Neural crest cell (in vitro differentiated cells): ENCODE measurements at places on chromosomes 16 and 17. TPM values are rescaled to one million over a fixed set of nuclear protein-coding genes. Genes with fewer than 3 reads are reported as not detected.

DNA sequence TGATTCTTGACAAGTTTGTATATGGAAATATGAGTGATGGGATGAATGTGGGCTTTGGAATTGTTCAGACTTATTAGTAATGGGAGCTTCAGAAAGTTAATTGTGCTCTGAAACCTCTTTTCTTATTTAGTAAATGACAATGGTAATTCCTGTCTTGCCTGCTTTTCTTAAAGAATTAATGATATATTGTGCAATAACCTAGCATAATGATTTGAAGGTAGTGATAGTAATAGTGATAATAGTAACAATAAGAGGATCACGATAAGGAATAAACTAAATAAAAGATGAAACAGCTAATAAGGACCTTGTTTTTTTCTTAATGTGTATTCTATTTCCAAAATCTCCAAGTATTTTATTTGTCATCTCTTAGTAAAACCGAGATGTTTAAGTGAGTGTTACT, 245.0 kb upstream of the CPHXL start:
- no peaks in the 10 kb centered on the region for H3K36me3 ChIP-seq
- DNase-seq, result no peak
- peaks cover 13% of the 10 kb centered on the region for H3K27me3 ChIP-seq
- H3K4me1 ChIP-seq, result peaks cover under 1% of the 10 kb centered on the region

The FOXF1 gene
- not detected in 2 replicates for total RNA-seq

DNA sequence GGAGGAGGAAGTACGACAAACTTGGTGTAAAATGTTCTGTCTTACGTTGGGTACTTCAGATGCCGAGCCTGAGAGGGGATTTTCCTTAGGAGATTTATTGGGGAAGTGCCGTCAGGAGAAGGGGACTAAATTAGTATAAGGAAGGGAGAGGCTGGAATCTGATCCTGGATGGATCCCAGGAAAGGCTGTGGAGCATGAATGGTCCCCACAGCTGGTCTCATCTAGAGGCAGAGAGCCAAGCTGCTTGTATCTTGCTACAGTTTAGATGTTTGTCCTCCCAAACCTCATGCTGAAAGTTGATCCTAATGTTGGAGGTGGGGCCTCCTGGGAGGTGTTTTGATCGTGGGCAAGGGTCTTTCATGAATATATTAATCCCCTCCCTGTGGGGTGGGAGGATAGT, 798.4 kb upstream of the EEF2KMT start:
- no peak for DNase-seq
- no peak overlapping the region for H3K27ac ChIP-seq
- H3K4me3 ChIP-seq, result no peak overlapping the region
- no peaks in the 10 kb centered on the region for H3K36me3 ChIP-seq
- no peaks in the 10 kb centered on the region for H3K4me1 ChIP-seq

DNA sequence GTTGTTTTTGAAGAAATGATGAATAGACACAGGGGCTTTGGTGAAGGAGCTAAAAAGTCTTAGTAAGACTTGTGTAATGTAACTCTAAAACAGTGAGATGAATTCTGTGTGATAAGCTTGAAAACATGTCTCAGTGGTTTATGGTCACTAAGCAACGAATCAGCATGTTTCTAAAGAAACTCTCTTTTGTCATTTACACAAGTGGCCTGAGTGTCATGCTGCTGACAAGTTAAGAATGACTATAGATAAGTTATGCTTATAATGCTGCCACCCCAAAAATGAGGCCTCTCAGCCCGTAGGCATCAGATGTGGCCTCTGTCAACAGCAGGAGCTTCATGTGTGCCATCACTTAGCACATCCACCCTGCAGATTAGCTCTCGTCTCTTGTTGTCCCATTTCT, 8.7 kb downstream of the COX10 start:
- H3K27me3 ChIP-seq, result no peaks in the 10 kb centered on the region
- H3K27ac ChIP-seq, result no peak overlapping the region
- DNase-seq, result no peak
- H3K4me1 ChIP-seq, result peaks cover 4% of the 10 kb centered on the region

- no peak overlapping the region for H3K4me3 ChIP-seq
- peak overlapping the region; percentile 64 for H3K27ac ChIP-seq
Measured at GRCh38 chr16:30623536-30624283, 13.5 kb upstream of the ZNF689 start.

DNA sequence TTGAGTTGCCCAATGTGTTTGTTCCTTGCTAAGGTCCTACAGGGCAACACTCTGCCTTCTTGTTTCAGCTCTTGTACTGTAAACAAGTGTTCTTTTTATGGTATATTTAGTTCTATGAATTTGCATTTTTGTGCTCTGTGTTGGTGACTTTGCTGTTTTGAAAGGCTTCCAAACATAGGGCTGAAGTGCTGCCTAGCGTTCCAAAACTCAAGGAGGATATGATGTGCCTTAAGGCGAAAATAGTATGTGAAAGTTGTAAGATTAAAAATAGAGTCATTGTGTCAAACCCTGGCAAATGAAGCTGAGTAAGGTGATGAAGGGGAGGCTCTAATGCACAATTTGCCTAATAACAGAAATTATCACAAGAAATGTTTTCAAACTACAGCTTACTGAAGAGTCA, 372.7 kb upstream of the TOM1L1 start:
- H3K27ac ChIP-seq, result no peak overlapping the region

The RTN4RL1 gene
- total RNA-seq, result 0.36 and 0.47 TPM in 2 replicates

DNA sequence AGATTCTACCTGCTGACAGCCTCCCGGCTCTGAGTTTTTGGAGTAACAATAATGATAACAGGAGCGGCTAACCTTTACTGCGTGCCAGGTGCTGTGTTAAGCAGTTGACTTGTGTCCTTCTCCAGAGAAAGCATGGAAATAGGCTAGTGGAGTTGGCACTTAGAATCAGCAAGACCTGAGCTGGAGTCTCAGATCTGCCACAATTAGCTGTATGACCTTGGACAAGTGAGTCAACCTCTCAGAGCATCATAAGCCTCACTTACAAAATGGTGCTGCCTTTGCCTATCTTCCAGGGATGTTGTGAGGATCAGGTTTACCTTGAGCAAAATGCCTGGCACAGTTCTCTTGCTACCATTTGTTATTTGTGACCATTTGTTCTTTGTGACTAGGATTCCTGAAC, 32.1 kb upstream of the TEX2 start:
- no peak overlapping the region for H3K4me3 ChIP-seq
- no peak overlapping the region for H3K27ac ChIP-seq
- H3K36me3 ChIP-seq, result peaks cover 2% of the 10 kb centered on the region
- no peaks in the 10 kb centered on the region for H3K27me3 ChIP-seq
- no peaks in the 10 kb centered on the region for H3K4me1 ChIP-seq
- no peak for DNase-seq

The C17orf113 gene
- total RNA-seq, result 2.0 and 2.2 TPM in 2 replicates

The MAP2K6 gene
- total RNA-seq, result 45.4 and 48.4 TPM in 2 replicates

- peak; percentile 85 for DNase-seq
- peak overlapping the region; percentile 64 for H3K4me3 ChIP-seq
- peak overlapping the region; percentile 94 for H3K27ac ChIP-seq
- H3K36me3 ChIP-seq, result no peaks in the 10 kb centered on the region
- peaks cover 74% of the 10 kb centered on the region for H3K4me1 ChIP-seq
Measured at GRCh38 chr16:49696414-49697101, 159.4 kb downstream of the ZNF423 start.

The CYGB gene
- 8.6 and 8.7 TPM in 2 replicates for total RNA-seq

The TMED6 gene
- 0.56 and 0.82 TPM in 2 replicates for total RNA-seq

GRCh38 chr17:47244697-47245096, 8.9 kb upstream of the ITGB3 start:
- DNase-seq, result no peak
- H3K27me3 ChIP-seq, result peaks cover 21% of the 10 kb centered on the region
- H3K4me3 ChIP-seq, result no peak overlapping the region
- no peak overlapping the region for H3K27ac ChIP-seq

GRCh38 chr17:76551685-76552084, 11.8 kb downstream of the PRCD start:
- H3K4me1 ChIP-seq, result peaks cover 24% of the 10 kb centered on the region
- no peak overlapping the region for H3K4me3 ChIP-seq
- no peaks in the 10 kb centered on the region for H3K36me3 ChIP-seq
- no peak overlapping the region for H3K27ac ChIP-seq
- no peak for DNase-seq
- H3K27me3 ChIP-seq, result no peaks in the 10 kb centered on the region

DNA sequence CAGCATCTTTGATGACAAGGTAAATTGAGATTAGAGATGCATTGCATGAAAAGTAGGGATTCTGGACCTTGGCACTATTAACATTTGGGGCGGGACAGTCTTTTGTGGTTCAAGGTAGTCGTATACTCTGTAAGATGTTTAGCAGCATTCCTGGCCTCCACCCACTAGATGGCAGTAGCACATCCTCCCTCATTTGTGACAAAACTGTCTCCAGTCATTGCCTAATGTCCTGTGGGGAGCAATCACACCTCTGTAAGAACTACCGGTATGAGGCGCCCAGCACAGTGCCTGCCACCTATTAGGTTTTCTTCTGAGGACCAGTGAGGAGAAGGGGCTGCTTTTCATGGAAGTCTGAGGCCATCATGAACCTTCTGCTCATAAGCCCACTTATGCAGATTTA, 180.8 kb downstream of the RBFOX1 start:
- H3K4me3 ChIP-seq, result no peak overlapping the region
- peaks cover 10% of the 10 kb centered on the region for H3K4me1 ChIP-seq
- no peaks in the 10 kb centered on the region for H3K36me3 ChIP-seq

The LPO gene
- not detected in 2 replicates for total RNA-seq

DNA sequence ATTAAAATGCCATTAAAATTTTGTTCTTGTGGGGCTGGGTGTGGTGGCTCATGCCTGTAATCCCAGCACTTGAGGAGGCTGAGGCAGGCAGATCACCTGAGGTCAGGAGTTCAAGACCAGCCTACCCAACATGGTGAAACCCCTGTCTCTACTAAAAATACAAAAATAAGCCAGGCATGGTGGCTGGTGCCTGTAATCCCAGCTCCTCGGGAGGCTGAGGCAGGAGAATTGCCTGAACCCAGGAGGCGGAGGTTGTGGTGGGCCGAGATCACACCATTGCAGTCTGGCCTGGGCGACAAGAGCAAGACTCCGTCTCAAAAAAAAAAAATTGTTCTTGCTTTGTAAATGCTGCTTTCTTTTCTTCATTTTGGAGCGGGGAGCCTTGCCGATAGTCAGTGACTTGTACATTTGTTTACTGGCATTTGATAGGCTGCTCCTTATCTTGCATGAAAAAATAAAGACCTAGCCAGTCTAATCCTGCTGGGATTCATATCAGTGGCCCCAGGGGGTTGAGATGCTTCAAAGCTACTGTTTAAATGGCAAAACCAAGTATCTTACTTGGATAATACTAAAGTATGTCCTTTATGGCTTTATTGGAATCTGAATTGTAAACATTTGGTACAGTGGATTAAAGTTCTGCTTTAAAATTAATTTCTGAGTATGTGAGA, 3.3 kb upstream of the CLTC start:
- H3K36me3 ChIP-seq, result no peaks in the 10 kb centered on the region
- no peak for DNase-seq
- no peak overlapping the region for H3K27ac ChIP-seq

The SMIM36 gene
- not detected in 2 replicates for total RNA-seq
